CD4-positive, alpha-beta T cell treated with Interleukin-1 beta for 1 hour (primary cell): ENCODE measurements at places on chromosomes 5 and 9.

DNA sequence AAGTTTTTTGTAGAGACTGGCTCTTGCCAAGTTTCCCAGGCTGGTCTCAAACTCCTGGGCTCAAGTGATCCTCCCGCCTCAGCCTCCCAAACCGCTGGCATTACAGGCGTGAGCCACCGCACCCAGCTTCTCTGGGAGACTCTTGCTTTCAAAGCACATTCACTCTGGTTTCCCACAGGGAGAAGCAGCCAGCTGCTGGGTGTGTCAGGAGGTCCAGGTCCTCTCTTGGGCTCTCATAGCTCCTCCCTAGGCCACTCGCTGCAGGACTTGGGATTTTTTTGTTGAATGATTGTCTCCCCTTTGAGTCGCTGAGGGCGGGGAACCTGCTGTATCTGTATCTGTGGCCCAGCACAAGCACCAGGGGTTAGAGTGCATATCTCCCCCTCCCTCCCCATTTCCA lies 68.4 kb upstream of the RAPGEF1 start:
- no peak for DNase-seq

DNA sequence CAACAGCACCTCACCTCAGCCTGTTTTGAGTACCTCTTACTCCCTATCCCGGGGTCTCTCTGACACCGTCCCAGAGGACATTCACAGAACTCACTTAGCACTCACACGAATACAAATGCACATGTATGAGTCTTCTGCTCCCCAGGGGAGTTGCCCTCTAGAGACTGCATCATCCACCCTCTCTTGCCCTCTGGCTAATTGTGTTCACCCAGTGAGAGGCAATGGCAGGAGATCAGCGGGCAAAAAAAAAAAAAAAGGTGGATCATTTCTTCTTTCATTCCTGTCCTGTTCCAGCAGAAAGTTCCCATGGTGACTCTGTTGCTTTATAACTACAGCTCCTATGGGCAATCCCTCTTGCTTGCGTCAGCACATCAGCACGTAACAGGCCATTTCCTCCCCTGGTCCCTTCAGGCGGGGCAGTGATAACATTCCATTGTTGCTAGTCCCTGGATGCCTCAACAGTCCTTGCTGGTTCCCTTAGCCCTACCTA lies 23.5 kb upstream of the SNX2 start:
- DNase-seq = no peak

GRCh38 chr5:75885849-75886596 lies 168.8 kb upstream of the POC5 start:
- DNase-seq = peak; percentile 1

DNA sequence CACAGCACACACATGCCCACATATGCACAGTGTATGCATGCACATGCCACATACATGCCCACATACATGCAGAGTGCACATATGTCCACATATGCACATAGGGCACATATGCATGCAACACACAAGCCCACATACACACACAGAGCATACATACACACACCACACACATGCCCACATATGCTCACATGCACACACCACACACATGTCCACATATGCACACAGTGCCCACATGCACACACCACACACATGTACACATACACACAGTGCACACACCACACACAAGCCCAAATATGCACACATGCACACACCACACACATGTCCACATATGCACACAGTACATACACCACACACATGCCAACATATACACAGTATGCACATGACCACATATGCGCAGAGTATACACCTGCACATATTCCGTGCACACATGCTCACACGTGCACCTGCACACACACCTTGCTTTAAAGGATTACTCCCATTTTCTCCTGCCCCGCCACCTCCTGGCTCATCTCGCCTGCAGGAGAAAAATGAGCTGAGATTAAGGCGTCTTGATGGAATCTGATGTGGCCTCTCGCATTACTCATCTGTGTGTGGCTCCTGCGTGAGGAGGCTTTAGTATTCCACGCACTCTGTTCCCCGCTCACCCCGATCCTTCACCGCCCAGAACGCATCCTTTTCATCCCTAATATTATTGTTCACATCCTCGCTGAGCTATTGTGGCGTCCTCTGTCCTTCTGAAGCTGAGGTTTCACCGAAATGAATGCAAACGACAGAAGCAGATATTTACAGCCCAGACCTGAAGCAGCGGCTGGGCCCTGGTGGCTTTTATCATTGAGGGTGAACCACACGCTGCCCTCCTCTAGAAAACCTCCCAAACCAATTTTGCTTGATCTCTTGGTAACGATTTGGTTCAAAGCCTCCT lies 182.7 kb downstream of the OLFM1 start:
- no peak for DNase-seq

- no peak for DNase-seq
These were observed 573 bp upstream of the SPATA24 start for GRCh38 chr5:139404484-139404840.

GRCh38 chr5:31366941-31367340 lies 165.0 kb downstream of the DROSHA start:
- DNase-seq = no peak

DNA sequence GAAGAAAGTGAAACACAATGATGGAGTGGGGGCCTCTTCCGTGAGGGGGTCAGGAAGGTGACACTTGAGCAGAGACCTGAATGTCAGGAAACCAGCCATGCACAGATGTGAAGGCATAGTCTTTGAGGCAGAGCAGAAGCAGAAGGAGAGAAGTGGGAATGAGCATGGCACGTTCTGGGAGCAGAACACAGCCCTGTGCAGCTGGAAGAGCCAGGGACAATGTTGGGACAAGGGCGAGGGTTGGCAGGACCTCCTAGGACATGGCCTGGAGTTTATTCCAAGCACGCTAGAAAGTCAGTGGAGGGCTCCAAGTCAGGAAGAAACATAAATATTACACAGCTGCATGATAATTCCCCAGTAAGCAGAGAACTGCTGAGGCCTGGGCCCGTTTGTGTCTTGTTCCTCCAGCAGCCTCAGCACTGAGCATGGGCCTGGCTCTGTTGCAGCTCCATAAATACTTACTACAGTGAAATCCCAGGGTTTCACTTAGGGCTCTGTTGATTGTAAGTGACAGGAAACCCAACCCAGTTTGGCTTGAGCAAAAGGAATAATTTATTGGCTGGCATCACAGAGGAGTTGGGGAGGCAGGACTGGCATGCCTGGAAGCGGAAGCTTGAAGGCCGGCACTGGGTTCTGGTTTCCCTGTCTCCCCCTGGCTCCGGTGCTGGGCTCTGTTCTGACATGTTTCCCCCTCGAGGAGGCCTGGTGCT lies 66.2 kb downstream of the MVB12B start:
- DNase-seq = no peak

- DNase-seq = no peak
These were observed 22.3 kb downstream of the TTF1 start for GRCh38 chr9:132384376-132384775.

GRCh38 chr9:109986521-109986991 lies 206.6 kb downstream of the PALM2AKAP2 start:
- no peak for DNase-seq

- DNase-seq = no peak
These were observed 196.9 kb downstream of the CACNA1B start for GRCh38 chr9:138074516-138074915.

DNA sequence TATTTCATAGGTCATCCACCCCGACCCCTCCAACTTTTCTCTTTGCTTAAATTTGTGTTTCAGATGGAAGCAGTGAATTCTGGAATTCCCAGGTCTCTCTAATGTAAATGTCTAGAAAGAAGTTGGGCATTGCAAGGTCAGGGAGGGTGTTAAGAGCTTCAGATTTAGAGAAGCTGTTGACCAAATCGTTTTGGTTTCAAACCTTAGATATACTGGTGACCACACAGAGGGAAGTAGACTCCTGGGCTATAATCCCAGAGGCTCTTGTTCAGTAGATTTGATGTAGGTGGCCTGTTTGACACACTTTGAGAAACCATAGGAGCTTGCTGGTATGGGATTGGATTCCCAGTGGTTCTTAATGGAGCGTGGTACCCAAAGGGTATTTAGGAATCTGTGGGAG lies 137.3 kb upstream of the KLF9 start:
- no peak for DNase-seq

- DNase-seq = no peak
These were observed 13.3 kb upstream of the RUSC2 start for GRCh38 chr9:35476596-35476995.

- no peak for DNase-seq
These were observed 185.9 kb downstream of the DMRT2 start for GRCh38 chr9:1236061-1236460.

GRCh38 chr5:61029456-61030162 lies 84.6 kb downstream of the NDUFAF2 start:
- no peak for DNase-seq

DNA sequence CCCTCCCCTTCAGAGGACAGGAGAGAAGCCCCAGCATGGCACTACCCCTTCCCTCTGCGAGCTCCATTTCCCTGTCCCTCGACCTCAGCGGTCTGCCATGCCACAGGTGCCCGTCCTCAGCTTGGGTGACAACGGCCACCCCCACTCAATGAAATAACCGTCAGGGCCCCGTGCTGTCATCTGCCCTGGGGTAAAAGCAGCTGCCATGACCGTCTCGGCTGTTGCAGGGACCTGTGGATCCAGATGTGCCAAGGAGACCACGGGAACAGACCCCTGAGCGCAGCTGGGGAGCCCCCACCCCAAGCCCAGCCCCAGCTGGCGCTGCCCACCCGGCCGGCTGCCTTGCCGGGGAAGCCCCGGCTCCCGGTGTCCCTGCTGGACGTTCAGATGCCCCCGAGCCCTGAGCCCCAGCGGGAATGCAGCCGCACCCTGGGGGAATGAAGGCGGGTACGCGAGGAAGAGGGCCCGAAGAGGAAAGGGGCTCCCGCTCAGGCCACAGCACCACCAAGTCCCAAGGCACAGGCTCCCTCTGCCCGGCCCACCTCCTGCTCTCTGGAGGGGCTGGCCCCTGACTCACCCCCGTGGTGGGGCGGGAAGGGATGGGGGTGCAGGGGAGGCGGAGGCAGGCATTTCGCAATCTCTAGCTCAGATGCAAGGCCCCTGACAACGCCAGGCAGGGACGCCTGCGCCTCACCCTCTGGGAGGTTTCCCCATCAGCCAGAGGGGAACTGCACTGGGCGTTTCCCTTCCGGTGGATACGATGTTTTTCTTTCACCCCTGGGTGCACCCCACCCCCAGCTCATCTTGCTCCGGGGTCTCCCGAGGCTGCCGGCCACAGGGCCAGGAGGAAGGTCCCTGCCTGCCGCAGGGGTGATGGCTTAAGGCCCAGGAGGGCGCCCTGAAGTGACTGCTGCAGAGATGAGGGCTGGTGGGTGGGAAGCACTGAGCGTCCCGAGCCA lies 49.2 kb downstream of the NACC2 start:
- peak; percentile 11 for DNase-seq

- no peak for DNase-seq
These were observed 15.4 kb upstream of the SMIM15 start for GRCh38 chr5:61177716-61178115.

- DNase-seq = no peak
These were observed 3.8 kb upstream of the GALT start for GRCh38 chr9:34642679-34643078.

GRCh38 chr5:27130587-27130986 lies 92.2 kb upstream of the CDH9 start:
- DNase-seq = no peak

- no peak for DNase-seq
These were observed 38.2 kb downstream of the MROH2B start for GRCh38 chr5:41032973-41033372.

DNA sequence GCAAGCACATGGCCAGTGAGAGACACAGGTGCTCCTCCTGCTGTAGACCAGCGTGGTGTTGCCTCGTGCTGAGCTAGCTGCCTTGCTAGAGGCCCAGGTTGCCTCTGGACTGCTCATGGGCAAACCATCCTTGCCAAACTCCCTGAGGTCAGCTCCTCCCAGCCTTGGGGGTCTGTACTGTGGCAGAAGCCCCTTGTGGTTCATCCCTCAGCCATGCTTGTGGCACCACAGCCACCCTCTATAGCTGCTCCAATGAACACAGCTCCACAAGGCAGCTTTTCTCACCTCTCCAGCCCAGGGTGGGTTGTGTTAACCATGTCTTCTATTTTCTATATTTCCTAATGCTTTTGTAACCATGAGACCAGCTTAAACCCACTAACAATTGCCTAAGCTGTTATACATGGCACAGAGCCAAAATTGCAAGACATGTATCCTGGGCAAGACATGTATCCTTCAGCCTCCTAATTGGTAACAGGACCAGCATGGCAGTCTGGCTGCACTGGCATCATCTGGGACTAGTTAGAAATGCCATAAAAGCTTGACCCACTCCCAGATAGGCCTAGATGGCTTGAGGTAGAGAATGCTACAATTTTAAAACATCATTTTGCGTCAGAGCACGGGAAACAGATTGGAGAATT lies 183.1 kb upstream of the S1PR3 start:
- no peak for DNase-seq

DNA sequence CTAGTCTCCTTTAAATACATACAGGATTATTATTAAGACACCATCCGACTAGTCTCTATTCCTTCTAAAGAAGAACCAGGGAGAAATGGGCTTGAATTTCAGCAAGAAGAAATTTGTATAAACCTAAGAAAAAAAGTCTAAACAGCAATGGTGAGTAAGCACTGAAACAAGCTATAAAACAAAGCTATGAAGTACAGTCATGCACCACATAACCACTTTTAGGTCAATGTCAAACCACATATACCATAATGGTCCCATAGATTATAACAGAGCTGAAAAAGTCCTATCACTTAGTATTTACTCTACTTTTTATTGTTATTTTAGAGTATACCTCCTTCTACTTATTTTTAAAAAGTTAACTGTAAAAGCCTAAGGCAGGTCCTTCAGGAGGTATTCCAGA lies 102.0 kb upstream of the NFIB start:
- no peak for DNase-seq

DNA sequence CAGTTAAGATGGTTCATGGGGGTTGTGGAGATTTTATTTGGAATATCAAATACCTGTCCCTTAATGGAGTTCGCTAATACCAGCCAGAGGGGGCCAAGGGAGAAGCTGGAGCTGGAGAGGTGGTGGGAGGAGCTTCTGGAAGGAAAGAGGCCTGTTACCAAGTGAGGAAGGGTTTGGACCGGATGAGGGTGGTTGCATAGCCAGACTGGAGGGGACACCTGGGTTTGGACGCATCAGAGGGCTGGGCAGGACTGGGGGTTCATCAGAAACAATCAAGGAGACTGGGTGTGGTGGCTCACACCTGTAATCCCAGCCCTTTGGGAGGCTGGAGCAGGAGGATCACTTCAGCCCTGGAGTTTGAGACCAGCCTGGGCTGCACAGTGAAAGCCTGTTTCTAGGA lies 111.8 kb upstream of the IER5L start:
- no peak for DNase-seq

- peak; percentile 15 for DNase-seq
These were observed 316.6 kb downstream of the AGTPBP1 start for GRCh38 chr9:85425153-85425611.

DNA sequence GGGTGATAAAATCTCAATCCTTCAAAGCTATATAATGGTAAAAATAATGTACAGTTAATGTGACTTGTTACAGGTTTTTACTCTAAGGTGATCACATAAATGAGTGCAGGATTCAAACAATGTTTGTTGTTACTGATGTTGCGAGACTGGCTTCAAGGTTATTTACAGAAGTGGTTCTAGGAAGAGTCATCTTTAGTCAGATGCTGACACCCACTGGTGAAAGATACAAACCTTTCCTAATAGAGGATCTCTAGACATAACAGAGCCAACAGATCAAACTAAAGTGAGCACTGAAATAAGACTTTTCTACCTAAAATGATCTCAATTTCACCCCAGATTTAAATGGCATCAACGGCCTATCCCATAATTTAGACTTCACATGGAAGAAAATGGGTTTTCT lies 20.2 kb downstream of the ARSB start:
- DNase-seq = no peak

- no peak for DNase-seq
These were observed 28.9 kb upstream of the IL33 start for GRCh38 chr9:6186691-6187090.
